Stimulated activated CD4-positive, alpha-beta T cell treated with anti-CD3 and anti-CD28 coated beads, TNF-alpha, amount 100 ng/mL, for 4 hours (primary cell): ENCODE measurements at places on chromosomes 11 and 22.

DNA sequence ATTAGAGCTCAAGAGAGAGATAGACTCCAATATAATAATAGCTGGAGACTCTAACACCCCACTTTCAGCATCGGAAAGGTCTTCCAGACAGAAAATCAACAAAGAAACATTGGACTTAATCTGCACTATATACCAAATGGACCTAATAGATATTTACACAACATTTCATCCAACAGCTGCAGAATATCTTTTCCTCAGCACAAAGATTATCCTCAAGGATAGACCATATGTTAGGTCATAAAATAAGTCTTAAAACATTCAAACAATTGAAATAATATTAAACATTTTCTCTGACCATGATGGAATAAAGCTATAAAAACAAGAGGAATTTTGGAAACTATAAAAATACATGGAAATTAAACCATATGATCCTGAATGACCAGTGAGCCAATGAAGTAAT lies 45.1 kb upstream of the FAM181B start:
- no peak for DNase-seq

DNA sequence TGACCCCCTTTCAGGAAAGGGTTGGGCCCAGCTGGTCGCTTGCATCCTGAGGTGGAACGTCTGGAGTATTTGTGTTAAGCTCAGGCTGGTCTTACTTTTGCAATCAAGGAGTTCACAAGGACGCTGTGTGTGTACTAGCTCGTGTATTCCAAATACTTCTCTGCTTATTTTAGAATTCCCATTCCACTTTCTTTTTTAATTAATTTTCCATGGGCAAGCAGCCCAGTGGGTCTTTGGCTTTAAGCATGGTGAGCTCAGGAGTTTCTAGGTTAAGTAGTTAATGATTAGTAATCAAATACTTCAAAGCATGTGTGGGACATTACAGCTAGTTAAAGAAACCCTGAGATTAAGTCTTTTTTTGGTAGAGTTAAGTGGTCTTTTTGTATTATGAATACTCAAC lies 68.6 kb downstream of the CSNK2A3 start:
- DNase-seq: no peak

- DNase-seq: no peak
These were observed 15.9 kb downstream of the BCR start for GRCh38 chr22:23196165-23196564.

DNA sequence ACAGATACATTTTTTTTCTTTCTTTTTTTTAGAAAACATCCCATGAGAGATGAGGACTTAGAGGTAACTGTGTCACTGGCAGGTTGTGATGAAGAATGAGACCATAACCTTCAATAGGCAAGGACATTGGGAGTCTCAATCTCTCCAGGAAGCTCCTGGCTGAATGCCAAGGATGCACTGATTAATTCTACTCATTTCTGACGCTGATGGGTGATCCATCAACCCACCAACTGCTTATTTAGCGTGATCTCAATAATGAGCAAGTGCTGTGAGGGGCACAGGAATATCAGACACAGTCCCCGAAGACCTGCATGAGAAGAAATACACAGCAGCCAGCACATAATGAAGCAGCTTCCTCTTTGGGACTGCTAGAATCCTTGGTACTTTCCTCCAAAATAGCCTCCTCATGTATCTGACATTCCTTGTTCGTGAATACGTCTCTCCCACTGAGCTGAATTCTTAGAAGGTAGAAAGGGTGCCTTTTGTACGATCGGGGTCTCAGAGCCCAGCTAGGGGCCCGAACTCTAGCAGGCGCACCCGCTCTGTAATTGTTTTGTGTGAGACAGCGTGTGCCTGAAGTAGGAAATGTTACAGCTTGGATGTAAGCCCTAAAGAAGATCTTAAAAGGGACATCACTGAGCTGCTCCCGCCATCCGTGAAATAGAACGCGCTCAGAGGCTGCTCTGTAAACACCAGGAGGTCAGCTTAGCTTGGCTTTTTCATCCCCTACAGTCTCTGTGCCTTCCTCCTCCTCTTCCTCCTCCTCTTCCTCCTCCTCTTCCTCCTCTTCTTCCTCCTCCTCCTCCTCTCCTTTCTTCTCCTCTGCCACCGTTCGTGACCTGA lies 7.2 kb downstream of the CLMP start:
- DNase-seq: no peak

- DNase-seq: no peak
These were observed 470.5 kb downstream of the ETS1 start for GRCh38 chr11:128116885-128117284.

DNA sequence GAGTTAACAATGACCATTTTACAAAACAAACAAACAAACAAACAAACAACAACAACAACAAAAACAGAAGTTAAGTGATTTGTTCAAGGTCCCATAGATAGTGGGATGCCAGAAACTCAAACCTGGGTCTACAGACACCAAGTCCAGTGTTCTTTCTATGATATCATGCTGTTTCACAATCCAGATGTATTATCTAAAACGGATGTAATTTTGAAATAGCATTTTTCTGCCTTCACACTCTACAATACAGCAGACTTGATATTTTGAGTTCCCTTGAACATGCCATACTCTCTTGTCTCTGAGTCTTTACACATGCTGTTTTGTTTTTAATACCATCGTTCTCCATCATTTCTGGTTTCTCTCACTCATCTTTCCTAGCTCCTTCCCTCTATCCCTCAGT lies 104.5 kb downstream of the RELT start:
- DNase-seq: no peak

DNA sequence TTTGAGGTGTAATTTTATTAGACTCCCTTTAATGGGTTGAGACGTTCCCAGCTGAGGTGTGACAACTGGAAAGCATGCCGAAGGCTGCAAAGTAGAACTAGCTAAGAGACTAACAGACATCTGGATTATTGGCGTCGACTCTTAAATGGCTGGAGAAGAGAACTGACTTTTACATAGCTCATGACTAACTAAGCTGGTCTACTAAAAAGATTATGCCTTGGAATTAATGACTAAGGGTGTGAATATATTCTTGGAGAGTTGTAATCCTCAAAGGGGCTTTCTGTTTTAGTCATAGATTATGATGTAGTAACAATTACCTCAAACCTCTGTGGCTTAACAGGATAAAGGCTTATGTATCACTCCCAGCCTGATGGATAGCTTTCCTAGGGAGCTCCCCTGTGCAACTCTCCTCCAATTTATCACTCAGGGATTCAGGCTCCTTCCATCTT lies 39.5 kb upstream of the SLC5A12 start:
- DNase-seq: no peak

DNA sequence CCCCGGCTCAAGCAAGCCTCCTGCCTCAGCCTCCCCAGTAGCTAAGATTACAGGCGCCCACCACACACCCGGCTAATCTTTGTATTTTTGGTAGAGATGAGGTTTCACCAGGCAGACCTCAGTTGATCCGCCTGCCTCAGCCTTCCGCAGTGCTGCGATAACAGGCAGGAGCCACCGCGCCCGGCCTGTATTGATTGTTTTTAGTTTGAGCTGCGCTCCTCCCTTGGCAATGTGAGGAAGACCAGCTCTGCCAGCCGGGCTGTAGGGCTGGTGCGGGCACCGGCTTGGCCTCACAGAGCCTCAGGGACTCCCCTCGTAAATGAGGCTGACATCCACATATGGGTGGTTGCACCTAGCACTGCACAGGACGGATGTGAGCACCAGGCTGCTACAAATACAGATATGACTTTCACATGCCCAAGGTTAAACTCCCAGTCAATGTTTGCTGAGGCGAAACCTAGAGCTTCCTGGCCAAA lies 7.5 kb upstream of the SLC2A11 start:
- DNase-seq: no peak

- DNase-seq: no peak
These were observed 244.2 kb downstream of the DDX10 start for GRCh38 chr11:108909041-108909440.

DNA sequence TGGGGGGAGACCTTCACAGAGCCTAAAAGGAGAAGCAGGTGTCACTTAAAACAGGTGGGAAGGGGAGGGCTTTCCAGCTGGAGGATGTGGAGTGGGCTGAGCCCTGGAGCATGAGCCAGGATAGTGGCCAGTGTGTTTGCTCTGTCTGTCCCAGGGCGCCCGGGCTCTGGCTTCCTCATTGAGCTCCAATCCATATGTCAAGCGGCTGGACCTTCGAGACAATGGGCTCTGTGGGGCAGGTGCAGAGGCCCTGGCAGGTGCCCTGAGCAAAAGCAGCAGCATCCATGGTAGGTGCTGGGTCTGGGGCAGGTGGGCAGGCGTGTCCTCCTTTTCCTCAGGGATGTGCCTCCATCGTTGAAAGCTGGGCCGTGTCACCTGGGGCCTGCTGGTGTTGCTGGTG lies 2.0 kb downstream of the LRRC74B start:
- no peak for DNase-seq

DNA sequence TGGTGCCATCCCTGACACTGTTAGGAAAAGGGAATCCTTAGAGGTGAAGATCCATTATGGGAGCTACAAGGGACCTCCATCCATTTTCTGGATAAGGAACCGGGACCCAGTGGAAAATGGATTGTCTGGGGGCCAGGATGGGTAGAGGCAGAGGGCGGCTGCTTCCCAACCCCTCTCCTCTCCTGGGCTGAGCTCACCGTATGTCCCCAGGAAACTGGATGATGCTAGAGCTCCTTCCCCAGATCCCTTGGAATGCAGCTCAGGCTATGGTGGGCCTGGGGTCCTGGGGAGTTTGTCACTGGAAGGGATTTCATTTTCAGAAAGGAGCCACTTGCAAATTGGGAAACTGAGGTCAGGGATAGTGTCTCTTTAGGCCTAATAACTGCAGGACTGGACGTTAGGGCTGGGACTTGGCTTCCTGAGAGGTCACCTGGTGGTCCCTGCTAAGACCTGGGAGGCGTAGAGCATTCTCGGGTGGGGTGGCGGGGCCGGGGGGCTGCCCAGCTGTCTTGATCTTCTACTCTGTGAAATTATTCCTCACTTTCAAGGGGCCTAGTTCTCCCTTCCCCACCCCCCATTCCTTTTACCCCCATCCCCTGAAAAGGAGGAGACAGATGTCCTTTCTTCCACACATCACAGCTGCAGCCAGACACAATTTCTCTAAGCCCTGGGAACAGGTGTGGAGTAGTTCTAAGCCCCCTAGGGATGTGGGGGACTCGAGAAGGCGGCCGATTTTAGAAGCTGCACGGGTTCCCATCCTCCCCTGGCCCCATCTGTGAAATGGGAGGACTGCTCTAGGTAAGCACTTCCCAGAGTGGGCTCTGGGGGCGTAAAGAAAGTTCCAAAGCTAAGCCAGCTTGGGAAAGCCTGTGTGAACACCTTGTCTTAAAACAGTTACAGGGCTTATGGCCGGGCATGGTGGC lies 99.8 kb downstream of the PKNOX2 start:
- no peak for DNase-seq

GRCh38 chr11:83706566-83706965 lies 420.4 kb upstream of the CCDC90B start:
- DNase-seq: no peak

GRCh38 chr11:9972989-9973388 lies 309.1 kb downstream of the SWAP70 start:
- DNase-seq: no peak

DNA sequence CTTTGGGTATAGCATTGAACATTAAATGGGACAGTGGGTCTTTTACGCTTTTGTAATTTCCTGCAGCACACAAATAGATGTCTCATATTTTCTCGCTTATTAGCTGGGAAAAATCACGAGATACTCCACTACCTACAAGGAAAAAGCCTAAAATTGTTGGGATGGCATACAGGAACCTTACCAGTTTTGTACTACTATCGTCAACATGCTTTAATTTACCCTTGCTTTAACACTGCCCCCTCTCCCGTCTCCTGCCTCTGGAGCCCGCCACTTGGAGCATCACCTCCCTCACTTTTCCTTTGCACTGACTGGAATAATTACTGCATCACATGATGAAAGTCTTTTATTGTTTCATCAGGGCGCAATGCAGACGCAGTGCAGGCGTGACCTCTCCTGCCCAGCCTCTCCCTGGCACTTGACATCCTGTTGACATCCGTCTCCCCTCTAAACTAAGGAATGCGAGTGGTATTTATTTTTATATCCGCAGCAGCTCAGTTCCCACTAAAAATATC lies 1.0 kb upstream of the FNBP4 start:
- DNase-seq: no peak

DNA sequence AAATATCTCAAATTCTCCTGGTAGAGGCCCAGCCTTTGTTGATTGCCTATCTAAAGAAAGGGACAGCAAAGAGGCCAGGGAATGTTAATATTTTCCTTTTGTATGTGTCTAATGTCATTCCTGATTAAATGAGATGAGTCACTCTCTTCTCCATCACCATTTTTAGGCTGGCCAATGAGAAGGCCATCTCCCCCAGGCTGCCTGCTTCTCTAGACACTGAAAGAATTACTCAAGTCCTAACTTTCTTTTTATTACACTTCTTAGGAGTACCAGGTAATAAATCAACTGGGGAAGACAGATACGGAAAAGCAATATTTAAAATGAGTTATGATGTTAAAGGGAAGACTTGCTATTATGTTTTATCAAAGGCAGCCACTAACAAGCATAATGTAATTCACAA lies 259.2 kb upstream of the SORL1-AS1 start:
- no peak for DNase-seq

DNA sequence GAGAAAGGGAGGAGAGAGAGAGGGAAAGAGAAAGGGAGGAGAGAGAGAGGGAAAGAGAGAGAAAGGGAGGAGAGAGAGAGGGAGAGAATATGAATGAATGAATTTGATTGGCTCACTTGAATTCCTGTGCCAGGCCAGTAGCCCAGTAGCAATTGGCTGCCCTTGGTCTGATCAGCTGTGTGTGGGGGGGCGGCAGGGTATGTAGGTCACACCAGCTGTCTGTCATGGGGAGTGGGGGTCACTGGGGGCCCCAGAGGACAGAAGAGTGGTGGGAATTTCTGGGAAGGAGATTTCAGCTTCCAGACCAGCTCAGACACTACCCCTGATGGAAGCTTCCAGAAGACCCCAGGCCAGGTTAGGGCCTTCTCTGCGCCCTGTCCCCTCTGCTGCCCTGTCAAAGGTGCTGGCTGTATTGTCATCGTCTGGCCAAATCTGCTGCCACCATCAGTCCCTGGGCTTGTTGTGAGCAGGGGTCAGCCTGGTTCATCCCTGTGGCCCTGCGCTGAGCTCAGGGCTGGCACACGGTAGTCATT lies 21.1 kb downstream of the MPPED1 start:
- no peak for DNase-seq

GRCh38 chr22:49532869-49533802 lies 294.5 kb downstream of the BRD1 start:
- no peak for DNase-seq

GRCh38 chr11:119729581-119729927 lies 554 bp upstream of the NECTIN1 start:
- DNase-seq: no peak

GRCh38 chr22:32075997-32076760 lies 33.1 kb downstream of the SLC5A1 start:
- no peak for DNase-seq

DNA sequence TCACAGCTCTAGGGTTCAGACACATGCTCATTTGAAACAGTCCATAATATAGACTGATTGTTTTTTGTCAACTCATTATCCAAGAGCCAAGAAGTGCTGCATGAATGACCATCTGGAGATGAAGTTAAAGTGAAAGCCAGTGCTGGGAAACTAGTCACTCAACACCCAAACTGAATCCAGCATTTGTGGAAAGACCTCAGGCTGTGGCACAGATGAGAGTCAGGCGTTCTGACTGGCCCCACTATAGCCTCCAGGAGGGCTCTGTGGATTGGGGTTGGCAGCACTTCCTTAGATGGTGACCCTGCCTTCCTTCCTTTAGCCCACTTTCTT lies 2.1 kb downstream of the FEZ1 start:
- no peak for DNase-seq
